Testis (tissue), 5 donors: ENCODE measurements at places on chromosomes 1 and 21.

DNA sequence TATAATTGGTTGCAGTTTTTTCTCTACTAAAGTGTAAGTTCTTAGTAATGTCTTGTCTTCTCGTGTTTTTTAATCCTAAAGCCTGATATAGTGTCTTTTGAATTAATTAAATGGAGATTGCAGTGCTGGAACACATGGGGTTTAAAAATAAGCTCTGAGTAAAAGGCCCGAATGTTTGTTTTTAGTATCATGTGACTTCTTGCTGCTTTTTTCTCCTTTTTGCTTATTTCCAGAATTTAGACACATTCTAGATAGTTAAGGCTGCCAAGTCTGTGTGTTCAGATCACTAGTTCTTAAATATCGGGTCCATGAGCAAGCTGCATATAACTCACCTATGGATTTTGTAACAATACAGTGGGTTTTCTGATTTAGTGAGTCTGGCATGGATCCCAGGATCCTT is 27.5 kb downstream of the KCTD3 start:
- no peak for DNase-seq

GRCh38 chr21:25080661-25081060 is 526.6 kb downstream of the MRPL39 start:
- no peak for DNase-seq

DNA sequence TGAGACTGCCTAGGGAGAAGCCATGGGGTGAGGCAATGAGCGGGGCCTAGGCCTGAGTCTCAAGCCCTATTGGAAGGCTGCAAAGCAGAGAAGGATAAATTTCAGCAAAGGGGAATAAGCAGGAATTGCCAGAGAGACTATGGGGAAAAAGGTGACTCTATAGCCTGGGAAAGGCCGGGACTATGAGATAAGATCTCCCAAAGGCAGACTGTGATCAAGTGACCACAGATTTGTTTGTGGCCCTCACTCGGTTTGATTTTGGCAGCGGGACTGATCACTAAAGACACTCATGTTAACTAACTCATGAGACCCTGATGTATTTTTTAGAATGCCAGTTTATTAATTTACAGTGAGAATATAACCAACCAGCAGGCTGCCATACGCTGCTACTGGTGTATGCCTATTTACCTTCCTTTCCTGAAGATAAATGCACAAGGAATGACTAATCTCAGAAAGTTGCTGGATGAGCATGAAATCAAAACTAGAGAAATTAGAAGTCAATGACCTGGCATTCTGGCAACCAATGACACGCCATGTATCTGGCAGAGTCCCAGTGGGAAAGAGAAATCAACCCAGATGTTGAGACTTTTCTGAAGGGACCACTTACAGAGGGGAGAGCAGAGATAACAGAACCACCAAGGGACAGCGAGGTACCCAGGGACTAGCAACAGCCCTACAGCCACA is 4.3 kb downstream of the HSF2BP start:
- no peak for DNase-seq

- no peak for DNase-seq
These were observed 345.1 kb upstream of the SNX7 start for GRCh38 chr1:98316286-98316905.

DNA sequence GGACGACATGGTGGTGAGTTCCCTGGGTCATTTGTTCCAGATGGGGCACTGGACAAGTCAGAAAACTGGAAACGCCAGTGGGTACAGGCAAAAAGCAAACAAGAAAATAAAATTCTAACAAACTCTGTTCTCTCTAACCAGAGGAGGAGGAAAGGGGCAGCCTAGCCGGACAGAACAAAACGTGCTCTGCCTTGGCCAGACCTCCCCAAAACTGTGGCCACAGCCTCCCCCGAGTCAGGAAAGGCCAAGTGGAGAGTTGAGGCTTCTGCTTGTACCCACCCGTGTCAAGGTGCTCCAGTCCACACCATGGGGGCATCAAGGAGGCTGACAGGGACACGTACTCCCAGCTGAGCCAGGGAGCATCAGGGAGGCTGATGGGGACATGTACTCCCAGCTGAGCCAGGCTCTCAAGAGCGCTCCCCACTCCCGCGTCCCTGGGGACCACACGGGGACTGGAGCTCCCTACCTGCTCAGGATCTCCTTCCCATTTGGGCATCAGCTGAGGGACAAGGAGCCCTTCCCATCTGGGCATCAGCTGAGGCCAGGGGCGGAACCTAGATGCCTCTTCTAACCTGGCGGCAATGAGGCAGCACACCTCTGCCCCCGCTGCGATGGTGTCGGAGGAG is 154.8 kb upstream of the COL6A1 start:
- peak; percentile 5 for DNase-seq

- DNase-seq, result peak; percentile 34
These were observed 31.6 kb downstream of the ZBTB8OS start for GRCh38 chr1:32618673-32619221.

- no peak for DNase-seq
These were observed 50.8 kb downstream of the KCNAB2 start for GRCh38 chr1:6096243-6097116.

GRCh38 chr21:38999161-38999560 is 184.1 kb downstream of the PSMG1 start:
- no peak for DNase-seq

GRCh38 chr1:11640944-11641343 is 13.3 kb downstream of the FBXO2 start:
- no peak for DNase-seq

- no peak for DNase-seq
These were observed 42.2 kb upstream of the WNT4 start for GRCh38 chr1:22184892-22185612.

DNA sequence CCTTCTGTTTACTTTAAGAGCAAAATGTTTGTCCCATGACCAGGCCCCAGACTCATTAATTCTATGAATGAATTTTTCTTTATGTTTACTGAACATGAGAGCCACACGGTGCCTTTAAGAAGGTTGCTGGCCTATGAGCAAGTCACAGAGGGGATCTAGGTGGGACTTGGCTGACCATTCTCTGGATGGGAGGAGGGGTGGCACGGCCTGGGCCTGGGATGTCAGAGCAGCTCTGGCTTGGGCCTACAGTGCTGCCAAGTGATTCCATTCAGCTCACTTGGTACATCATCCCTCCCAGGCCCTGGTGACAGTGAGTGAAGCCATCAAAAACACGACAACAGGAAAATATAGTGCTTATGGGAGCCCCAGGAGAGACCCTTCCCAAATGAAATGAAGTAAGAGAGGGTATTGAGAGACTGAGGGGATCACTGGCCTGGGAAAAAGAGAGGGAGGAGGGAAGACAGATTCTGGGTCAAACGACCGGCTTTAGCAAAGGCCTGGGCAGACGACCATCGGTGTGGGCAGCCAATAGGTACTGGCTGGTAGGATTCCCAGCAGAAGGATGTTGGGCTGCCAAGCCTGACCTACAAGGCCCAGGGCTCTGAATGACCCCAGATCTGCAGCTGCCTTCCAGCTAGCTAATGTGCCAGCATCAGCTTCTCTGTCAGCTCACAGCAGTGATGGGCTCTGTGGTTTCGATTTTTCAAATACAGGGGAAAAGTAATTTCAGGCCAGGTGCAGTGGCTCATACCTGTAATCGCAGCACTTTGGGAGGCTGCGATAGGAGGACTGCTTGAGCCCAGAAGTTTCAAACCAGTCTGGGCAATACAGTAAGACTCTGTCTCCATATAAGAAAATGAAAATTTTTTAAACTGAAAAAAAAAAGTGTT is 3.3 kb downstream of the TMEM53 start:
- no peak for DNase-seq

DNA sequence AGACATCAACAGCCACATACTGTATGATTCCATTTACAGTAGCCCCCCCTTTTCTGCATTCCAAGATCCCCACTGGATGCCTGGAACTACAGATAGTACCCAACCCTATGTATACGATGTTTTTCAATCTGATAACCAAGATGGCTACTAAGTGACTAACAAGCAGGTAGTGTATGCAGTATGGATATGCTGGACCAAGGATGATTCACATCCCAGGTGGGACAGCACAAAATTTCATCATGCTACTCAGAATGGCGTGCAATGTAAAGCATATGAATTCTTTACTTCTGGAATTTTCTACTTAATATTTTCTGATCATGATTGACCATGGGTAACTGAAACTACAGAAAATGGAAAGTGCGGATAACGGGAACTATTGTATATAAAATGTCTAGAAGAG is 30.0 kb upstream of the MRPS6 start:
- DNase-seq, result no peak

DNA sequence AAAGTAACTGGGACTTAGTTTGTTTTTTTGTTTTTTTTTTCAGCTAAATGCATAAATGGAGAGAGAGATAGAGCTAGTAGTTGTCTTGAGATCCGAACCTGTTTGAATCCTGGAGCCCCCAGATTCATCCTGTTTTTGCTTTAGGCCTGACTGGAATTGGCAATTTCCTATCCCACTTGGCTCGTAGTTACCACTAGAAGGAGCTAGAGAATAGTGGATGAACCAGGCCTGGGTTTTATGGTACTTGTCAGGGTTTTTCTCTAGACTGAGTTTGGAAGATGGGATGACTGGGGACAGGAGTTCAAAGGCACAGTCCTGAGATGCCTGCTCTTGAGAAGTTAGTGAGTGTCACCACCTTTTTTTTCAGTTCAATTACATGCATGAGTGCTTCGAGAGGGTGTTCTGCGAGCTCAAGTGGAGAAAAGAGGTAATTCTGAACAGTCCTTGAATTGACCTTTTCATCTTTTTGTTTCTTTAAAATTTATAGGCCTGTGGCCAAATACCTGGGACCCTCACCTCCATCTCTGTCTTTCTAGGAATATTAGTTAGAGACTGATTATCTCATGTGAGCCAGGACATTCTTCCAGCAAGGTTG is 23.4 kb downstream of the CELF3 start:
- no peak for DNase-seq

DNA sequence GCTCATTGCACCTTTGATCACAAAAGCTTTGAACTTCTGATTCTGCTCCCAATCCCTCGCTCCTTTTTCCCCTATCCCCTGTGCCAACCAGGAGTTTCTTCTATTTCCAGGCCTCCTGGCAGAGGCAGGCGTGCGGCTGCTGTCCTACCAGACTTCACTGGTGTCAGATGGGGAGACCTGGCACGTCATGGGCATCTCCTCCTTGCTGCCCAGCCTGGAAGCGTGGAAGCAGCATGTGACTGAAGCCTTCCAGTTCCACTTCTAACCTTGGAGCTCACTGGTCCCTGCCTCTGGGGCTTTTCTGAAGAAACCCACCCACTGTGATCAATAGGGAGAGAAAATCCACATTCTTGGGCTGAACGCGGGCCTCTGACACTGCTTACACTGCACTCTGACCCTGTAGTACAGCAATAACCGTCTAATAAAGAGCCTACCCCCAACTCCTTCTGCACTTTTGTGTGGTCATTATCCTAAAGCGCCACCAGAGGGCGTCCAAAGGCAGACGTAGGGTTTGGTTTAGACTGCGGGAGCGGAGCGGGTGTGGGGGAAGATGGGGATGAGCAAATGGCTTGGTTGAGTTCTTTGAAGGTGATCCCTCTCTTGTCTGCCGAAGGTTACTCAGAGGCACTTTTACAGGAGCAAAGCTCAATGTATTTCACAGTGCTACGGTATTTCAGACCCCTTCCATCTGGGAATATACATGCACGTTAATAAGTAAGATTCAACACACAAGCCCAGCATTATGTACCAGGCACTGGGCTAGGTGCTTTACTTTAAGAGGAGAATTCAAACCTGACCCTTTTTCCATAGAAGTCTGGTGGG is 24.7 kb downstream of the HMGCS2 start:
- DNase-seq, result peak; percentile 78

DNA sequence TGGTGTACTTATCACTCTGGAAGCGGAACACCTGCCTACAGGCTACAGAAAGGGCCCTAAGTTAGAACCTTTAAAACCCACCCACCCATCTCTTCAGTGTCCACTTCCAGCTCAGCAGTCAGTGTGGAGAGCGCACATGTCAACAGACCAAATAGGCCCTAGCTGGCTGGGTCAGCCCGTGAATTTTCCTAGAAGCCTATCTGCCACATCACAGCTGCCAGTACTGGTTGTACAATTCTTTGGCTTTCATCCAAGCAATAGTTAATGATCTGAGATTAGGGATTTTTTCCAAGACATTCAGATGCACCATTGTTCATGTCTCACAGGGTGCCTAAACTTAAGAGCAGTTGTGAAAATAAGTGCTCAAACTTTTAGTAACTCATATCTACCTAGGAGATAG is 197.1 kb downstream of the KCNK2 start:
- DNase-seq, result no peak

DNA sequence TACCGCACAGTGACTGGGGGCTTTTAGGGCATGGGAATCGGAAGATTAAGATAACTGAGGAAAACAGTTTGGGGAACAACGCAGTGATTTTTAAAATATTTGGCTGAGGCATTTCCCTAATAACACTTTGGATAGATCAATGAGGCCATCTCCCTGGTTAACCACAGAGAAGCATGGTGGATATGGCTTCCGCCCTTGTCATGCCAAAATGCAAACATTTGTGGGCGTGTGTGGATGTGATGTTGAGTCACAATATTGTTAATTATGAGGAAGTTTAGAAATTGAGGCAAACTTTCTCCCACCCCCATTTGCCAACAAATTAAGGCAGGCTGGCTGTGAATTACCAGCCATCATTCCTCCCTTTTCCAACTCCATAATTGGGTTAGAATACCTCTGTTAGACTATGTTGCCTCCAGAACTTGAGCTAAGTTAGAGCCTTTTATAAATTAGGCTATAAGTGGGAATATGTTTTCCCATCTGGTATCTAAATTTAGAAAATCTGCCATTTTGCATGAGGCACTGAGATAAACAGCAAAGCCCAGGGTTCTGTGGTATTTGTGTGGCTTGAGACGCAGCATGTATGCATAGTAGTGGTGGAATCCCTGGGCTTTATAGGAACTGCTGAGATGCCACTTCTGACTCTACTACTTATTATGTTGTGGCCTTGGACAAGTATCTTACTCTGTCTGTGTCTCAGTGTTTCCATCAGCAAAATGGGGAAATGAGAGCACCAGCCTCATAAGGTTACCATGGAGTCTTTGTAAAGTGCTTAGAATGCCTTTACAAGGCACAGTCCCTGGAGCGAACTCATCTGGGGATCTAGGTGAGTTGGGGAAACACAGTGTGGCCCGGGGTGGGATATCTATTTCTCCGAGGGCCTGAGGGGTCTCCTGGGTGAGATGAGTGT is 154.6 kb downstream of the C1orf94 start:
- DNase-seq, result no peak

DNA sequence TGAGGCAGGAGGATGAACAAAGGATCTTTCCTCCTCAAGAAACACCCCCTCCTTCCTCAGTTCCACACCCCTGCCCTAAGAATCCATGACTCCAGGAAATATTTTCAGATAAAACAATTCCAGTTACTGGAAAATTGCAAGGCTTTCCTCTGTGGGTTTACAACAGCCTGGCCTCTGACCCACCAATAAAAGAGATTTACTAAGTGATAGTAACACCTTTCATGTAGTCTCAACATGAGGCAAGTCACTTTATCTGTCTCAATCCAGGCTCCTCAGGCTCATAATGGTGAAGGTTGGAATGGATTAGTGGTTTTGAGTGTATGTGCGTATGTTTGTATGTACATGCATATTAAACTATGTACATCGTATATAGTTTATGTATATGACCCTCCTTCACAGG is 71.4 kb upstream of the PPP2R5A start:
- no peak for DNase-seq

GRCh38 chr1:42601472-42601871 is 56.8 kb upstream of the PPIH start:
- no peak for DNase-seq
